ENCODE measurements at places on chromosomes 16 and 17.

DNA sequence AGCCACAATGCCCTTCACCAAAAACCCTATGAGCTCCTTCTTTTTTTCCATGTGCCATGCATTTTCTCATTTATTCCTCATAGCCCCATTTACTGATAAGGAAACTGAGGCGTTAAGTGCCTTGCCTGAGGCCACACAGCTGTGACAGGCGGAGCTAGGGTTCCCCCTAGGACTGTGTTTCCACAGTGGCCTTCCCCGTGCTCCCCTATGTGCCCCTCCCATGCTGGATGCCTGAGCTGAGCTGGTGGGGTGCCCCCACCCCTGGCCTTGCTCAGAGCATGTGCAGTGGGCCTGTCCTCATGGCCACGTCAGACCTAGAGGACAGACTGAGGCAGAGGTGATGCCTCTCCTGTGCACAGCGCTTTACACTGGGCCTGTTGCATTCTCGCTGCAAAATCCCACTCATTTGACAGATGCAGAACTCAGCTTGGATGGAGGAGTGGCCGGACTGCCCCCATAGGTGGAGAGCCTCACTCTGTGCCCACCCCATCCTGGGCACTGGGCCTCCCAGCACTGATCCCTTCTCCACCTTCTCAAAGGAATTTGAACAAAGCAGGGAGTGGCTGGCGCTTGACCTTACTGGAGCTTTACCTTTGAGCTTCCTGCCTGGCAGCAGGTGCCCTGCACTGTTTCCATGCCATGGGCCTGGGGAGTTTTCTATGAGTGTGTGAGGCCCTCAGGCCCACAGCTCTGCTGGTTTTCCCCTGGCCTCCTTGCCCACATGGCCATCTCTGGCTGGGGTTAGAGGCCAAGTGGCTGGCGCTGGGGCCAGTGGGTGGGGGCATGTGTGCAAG lies 2.6 kb downstream of the MAP2K3 start:
- no peak for DNase-seq

- DNase-seq = no peak
Measured at GRCh38 chr16:19136549-19137196, 22.9 kb downstream of the ITPRIPL2 start.

DNA sequence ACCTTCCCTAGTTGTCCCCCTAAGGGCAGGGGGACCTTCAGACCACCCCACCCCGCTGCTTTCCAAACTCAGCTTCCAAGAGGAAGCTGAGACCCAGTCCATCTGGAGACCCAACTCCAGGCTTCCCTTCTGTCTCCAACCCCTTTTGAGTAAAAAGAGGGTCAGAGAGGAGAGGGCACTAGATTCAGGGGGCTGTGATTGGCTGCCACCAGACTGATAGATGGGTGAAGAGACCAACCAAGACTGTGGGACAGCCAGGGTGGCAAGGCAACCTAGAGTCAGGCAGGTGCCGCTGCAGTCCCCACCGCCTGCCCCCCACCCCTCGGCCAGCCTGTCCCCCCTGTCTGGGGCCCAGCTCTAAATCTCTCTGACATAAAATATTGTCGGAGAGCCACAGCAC lies 92.5 kb downstream of the SDK2 start:
- DNase-seq = peak; percentile 33

- DNase-seq = no peak
Measured at GRCh38 chr16:89219365-89219764, 1.9 kb downstream of the ZNF778 start.

- no peak for DNase-seq
Measured at GRCh38 chr17:49694847-49695697, 12.7 kb downstream of the SLC35B1 start.

DNA sequence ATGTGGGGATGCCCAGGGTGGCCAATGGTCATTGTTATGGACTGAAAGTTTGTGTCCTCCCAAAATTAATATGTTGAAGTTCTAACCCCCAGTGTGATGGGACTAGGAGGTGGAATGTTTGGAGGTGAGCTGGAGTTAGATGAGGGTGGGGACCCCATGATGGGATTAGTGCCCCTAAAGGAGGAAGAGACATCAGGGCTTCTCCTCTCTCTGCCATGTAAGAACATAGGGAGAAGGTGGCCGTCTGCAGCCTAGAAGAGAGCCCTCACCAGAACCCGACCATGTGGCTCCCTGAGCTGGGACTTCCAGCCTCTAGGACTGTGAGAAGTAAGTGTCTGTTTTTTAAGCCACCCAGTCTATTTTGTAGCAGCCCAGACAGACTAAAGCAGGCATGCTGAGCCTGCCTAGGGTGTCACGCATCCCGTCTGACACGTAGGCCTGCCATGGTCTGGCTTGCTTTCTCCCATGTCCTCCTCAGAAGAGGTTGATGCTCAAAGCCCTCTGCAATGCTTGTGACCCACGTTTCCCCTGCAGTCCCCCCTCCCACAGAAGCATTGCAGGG lies 4.0 kb upstream of the PRPSAP1 start:
- DNase-seq = no peak

DNA sequence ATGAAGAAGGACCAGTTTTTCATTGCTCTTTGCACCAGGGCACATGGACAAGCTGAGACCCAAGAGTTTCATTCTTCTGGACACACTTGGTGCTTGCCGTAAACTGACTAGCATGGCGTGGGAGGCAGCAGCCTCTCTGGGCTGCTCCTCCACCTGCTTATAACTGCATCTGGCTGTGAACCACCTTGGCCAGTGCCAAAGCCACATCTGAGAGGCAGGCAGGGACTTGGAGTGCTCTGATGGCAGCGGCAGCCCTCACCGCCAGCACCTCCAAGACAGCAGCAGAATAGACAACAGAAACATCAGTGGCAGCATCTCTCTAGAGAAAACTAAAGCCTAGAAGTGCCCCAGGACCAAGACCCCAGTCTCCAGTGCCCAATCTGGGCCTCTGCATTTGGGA lies 4.7 kb downstream of the KRT37 start:
- no peak for DNase-seq

DNA sequence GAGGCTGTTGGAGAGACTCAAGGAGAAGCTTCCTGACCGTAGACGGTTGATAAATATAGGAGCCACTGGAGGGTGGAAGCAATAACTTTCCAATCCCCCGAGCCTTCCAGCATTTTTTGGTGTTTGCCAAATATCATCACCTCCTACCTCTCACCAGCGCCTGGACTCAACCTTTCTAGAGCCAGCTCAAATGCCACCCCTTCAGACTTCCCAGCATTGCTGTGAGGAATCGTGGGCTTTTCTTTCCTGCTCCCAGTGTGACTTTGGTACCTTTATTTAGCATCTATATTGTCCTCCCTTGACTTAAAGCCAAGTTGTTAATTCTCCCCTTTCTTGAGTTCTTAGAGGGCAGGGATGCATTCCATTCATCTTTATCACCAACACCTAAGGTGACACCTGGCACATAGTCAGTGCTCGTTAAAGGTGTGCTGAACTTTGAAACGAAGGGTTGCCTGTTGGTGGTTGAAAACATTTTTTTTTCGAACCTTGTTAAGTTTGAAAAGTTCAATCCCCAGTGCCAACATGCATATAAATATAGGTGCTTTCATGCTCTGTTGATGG lies 35.3 kb upstream of the CCR7 start:
- DNase-seq = no peak

- no peak for DNase-seq
Measured at GRCh38 chr16:60739737-60740683, 1296.2 kb downstream of the CDH8 start.

GRCh38 chr16:74304835-74305176 lies 8.2 kb downstream of the PSMD7 start:
- DNase-seq = no peak

GRCh38 chr16:54280751-54281150 lies 5.8 kb downstream of the IRX3 start:
- DNase-seq = no peak

DNA sequence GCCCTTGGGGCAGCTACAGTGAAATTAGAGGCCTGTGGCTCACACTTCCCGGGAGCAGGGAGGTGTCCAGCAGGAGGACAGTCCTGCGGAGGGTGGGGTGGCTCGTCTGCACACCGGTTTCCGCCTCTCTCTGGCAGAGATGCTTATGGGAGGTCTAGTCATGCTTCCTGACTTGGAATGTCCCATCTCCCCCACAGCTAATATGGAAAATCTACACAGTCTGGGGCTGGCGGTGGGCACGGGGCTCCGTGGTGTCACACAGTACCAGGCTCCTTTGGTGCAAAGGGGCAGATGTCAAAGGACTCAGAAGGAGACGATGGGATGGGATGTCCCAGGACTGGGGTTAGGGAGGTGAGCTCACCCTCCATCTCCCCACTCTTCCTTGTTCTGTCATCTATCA lies 44.1 kb upstream of the DOC2B start:
- no peak for DNase-seq

DNA sequence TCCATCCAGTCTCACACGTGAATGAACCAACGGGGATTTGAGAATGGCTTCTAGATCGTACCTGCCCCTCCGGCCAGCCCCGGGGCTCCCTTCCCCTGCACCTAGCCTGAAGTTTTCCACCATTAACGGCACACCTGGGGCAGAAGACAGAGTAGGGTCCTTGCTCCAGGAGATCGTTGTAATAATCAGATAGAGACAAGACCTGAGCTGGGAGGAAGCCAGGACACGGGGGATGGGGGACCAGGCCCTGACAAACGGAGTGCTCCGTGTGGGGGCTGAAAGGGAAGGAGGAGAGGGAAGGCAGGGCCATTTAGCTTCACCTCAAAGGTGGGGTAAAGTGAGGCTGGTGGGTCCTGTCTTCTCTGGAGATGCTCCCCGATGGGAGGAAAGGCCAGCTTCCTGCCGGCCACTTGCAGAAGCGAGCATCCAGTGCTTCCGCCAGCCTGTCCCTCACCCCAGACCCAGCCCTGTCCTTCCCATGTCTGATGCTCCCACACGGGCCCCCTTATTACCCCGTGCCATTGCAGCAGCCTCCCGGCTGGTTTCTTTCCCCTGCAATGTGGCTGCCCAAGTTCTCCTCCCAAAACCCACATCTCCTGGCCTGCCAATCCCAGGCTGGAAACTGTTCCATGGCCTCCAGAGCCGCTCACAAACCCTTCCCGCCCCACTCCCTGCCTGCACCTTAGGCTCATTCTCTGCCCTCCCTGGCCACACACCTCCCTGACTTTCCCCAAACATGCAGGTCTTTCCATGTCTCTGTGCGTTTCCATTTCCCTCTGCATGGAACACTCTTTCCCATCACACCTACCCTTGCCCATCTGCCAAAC lies 79.3 kb downstream of the MRC2 start:
- no peak for DNase-seq

- DNase-seq = no peak
Measured at GRCh38 chr16:50006964-50007363, 18.1 kb upstream of the CNEP1R1 start.

DNA sequence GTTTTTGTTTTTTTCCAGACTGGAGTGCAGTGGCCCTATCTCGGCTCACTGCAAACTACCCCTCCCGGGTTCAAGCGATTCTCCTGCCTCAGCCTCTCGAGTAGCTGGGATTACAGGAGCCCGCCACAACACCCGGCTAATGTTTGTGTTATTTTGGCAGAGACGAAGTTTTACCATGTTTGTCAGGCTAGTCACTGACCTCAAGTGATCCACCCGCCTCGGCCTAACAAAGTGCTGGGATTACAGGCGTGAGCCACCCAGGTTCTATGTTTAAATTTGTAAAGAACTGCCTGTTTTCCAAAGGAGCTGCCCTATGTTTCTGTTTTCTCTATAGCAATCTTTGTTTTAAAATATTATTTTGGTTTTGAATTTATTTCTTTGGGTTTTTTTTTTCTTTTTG lies 13.8 kb upstream of the C16orf87 start:
- no peak for DNase-seq

- no peak for DNase-seq
Measured at GRCh38 chr16:89050868-89051311, 42.8 kb upstream of the ACSF3 start.

DNA sequence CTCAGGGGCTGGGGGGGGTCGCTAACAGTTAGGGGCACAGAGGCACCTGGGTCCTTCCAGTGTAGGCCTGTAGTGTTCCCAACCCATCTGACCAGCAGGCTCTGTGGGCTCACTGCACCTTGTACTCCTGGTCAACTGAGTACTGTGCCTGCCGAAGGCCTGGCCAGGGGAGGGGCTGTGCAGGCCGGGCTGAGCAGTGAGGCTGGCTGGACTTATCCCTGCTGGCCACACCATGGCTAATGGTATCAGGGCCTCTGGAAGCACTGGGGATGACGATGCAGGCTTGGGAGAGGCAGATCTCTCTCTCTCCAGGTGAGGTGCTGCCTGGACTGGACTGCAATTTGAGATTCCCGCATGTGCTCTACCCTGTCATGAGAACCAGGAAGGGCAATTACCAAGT lies 58.9 kb upstream of the SDK2 start:
- DNase-seq = no peak

Measured in NCI-H524 treated with DMSO at 0.1 percent for 48 hours (cell line).